Osteoblast (primary cell): ENCODE measurements at places on chromosomes 12 and 14.

DNA sequence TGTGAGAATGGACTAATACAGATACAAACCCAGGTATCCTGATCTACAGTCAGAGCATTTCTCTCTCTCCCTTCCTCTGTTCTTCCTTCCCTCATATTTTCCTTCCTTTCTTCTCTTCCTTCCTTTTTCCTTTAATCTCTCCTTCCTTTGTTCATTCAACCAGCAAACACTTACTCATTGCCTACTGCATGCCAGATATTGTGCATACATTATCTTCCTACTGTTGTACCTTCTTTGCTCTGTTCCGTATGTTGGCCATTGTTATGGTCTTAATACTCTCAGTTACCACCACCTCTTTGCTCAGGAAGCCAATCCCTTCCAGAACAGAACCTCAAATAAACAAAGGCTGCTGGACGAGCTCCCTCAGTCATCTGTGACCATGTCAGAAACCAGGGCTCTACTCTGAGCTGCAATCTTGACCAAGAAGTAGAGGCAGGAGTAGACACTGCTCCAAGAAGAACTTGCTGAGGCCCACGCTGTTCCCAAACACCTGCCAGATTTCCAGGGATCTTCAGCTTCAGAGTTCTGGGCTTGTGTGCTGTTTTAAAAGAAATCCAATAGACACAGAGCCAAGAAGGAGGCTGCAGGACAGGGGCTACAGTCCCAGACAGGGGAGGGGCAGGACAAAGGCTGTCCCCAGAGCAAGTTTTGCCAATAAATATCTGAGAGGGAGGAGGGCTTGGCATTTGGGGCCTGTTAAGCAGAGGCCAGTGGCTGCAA is 526.7 kb upstream of the TBX3 start:
- H3K36me3 ChIP-seq, result no peaks in the 10 kb centered on the region
- peaks cover under 1% of the 10 kb centered on the region for H3K4me1 ChIP-seq
- no peaks in the 10 kb centered on the region for H3K27me3 ChIP-seq
- no peak overlapping the region for H3K27ac ChIP-seq

GRCh38 chr12:52172956-52173355 is 18.9 kb downstream of the KRT80 start:
- H3K4me1 ChIP-seq, result peaks cover 12% of the 10 kb centered on the region
- H3K27me3 ChIP-seq, result no peaks in the 10 kb centered on the region
- H3K4me3 ChIP-seq, result no peak overlapping the region
- DNase-seq, result no peak

- no peak overlapping the region for H3K27ac ChIP-seq
- no peak for DNase-seq
- H3K36me3 ChIP-seq, result no peaks in the 10 kb centered on the region
- no peak overlapping the region for H3K4me3 ChIP-seq
Observed at GRCh38 chr12:34292736-34293625, 270.7 kb downstream of the ALG10 start.

DNA sequence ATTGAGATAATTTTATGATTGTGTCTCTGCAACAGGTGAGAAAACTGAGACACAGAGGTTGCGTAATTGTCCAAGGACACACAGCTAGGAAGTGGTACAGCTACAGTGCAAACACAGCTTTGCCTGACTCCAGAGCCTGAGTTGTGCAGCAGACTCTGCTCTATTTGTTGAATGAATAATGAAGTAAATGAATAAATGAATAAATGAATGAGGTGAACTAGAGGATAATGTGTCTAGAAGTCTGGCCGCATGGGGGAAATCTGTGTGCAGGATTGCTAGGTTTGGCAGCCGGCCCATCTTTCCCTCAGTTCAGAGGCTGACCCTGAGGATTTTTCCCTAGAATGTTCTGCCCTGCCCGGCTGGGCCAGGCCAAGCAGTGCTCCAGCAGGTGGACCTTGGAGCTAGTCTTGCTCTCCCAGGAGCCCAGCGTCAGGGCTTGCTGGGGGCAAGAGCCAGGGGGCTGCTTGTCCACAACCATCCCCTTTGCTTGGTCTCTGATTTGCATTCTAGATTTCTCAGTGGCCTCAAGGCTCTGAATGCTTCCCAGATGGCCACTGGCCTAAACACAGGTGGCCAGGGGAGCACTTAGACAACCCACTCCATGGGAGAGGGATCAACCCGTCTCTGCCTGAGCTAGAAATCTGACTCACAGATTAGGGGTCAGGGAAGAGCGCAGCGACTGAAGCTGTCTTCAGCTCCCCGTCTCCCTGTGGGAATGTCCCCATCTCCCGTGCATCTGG is 225.2 kb downstream of the C12orf75 start:
- H3K36me3 ChIP-seq, result no peaks in the 10 kb centered on the region
- H3K4me1 ChIP-seq, result no peaks in the 10 kb centered on the region
- H3K4me3 ChIP-seq, result no peak overlapping the region
- H3K27ac ChIP-seq, result no peak overlapping the region
- H3K27me3 ChIP-seq, result no peaks in the 10 kb centered on the region

DNA sequence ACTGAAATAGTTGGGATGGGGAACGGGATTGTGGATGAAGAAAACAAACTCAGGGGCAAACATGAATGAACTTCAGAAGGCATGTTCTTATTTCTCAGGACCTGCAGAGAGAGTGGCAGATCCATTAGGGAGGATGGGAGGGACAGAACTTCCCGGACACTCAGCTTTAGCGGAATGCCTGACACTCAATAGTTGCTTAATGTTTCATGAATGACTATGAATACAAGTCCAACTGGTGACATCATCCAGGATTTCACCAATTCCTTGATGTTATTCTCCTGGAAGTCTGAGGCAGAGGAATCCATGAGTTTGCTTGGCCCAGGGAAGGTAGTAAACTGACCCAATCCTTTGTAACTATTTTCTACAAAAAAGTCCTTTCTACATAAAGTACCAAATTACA is 37.8 kb upstream of the LRRC10 start:
- peak overlapping the region; percentile 73 for H3K27ac ChIP-seq
- peak; percentile 68 for DNase-seq
- no peaks in the 10 kb centered on the region for H3K27me3 ChIP-seq
- H3K4me1 ChIP-seq, result peaks cover 12% of the 10 kb centered on the region
- H3K4me3 ChIP-seq, result no peak overlapping the region
